Natural killer cell (primary cell): ENCODE measurements at places on chromosomes 1 and 21. TPM values are rescaled to one million over a fixed set of nuclear protein-coding genes. Genes with fewer than 3 reads are reported as not detected.

- DNase-seq, result no peak
Measured at GRCh38 chr1:187816646-187817045, 987.9 kb downstream of the PLA2G4A start.

DNA sequence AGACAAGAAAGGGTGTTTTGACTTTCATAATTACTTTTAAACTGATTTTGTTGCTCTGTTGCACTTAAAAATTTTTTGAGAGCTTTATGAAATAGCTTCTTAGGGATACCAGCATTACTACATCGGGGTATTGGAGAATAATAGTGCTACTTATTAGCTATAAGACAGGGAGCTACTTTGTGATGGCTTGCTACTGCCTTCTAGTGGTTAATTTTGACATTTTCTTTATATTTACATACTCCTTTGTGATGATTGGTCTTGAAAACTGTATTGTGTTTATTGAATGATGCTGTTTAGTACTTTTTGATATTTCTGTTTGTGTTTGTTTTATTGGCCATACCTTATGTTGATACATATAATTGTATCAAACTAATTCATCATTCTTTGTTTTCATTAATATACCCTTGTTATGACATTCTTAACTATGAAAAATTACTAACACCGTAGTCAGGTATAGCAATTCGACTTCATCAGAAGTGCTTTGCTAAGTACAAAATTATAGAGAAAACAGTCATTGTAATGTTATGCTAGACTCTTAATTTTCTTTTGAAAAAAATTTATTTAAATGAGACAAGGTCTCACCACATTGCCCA is 85.5 kb downstream of the CLIC4 start:
- DNase-seq, result no peak

DNA sequence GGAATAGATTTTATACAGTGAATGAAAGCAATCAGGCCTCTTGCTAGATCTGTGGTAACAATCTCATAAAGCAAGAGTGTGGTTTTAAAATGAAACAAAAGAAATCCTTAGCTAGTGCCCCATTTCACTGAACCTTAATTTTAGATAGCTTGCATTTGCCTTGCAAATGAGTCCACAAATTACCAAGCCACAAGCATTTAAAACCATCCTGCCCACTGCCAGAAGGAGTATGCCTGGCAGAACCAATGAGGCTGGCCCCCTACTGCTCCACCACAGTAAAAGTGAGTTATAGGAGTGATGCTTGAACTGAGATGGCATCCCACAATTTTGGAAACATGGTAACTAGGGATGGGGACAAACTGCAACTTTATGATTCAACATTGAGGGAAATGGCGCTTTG is 206.4 kb upstream of the LMO4 start:
- DNase-seq, result no peak

DNA sequence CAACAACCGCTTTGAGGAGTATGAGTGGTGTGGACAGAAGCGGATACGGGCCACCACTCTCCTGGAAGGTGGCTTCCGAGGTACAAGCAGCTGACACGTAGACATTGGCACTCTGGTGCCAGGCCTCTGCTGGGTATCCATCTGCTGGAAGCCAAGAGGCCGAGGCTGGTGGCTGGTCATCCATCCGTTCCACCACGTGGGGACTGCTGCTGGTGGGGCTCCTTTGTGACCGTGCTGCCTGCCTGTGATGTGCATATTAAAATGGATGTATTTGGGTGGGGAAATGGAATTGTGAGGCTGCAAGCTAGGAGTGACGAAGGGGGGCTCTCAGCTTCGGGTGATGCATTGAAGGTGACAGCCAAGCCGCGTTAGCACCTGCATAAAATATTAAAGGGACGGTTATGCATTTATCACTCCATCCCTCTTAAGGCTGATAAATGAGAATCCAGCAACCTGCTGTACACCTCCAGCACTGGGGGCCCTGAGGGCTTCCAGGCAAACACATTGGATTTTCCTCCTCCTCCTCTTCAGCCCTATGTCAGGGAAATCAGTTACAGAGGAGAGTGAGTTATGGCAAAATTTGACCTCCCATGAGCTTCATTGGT is 38.1 kb downstream of the TMEM53 start:
- no peak for DNase-seq

WNT9A gene
- total RNA-seq, result not detected

- DNase-seq, result no peak
Measured at GRCh38 chr1:175408986-175409385, 216.4 kb upstream of the KIAA0040 start.

- DNase-seq, result no peak
Measured at GRCh38 chr21:39060485-39061083, 122.7 kb downstream of the PSMG1 start.

DNA sequence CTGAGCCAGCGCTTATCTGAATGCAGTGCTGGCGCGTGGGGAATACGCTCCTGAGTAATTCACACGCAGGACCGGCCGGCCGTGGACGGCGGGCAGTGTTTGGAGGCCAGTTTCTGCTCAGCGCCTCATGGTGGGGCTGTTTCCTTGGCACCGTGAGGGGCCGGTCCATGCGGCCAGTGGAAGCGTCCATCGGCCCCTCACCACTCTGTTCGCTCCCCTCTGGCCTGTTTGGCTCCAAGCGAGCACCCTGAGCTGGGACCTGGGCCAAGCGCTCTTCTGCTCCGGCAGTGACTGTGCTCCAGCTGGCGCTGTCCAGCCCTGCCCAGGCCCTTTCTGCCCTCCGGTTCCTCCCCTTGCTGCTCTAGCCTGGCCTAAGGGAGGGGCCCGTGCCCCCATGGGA is 16.3 kb upstream of the PLCH2 start:
- DNase-seq, result no peak

DNA sequence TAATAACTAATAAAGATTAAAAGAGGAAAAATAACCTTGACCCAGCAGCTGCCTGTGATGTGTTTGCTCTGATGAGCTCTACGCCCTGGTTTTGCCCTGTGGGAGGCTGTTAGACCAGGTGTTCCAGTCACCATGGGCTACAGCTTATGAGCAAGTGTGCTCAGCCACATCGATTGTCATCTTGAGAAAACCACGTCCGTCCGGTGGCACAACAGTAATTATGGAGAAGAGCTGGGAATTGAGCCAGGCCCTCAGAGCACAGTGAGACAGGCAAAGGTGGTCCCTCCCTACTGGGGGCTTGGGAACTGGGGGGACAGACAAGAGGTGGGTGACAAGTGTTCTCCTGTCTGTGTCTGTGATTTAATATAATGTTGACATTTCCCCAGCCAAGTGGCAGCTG is 420.5 kb downstream of the MATN1 start:
- no peak for DNase-seq

DNA sequence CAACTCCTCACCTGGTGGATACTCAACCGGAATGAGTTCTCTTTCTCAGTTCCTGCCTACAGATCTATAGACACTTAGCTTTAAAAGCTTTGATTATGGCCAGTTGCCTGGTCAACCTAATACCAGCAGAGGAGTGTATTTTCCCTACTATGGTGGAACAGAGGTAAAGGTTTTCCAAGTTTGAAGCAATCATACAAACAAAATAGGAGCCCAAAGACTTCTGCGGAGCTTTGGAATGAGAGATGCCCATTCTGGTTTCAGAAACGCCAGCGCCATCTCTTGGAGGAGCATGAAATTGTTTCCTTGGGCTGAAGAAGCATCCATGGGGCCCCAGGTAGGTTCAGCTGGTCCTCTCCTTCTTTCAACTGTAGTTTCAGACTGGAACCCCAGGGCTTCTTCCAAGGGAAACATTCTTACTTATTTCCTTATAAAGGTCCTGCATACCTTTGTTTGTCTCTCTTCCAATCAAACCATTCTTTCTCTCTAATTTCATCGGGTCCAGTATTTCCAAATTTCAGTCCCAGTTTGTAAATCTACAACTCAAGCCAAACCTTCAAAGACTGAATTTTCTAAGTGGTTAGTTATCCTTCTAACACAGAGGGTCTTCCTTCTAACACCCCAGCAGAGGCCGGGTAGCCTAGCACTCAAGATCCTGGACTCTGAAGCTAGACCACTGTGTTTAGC is 95.9 kb downstream of the KCNJ15 start:
- peak; percentile 65 for DNase-seq

ALDH4A1 gene
- 4.1 TPM for total RNA-seq

DNA sequence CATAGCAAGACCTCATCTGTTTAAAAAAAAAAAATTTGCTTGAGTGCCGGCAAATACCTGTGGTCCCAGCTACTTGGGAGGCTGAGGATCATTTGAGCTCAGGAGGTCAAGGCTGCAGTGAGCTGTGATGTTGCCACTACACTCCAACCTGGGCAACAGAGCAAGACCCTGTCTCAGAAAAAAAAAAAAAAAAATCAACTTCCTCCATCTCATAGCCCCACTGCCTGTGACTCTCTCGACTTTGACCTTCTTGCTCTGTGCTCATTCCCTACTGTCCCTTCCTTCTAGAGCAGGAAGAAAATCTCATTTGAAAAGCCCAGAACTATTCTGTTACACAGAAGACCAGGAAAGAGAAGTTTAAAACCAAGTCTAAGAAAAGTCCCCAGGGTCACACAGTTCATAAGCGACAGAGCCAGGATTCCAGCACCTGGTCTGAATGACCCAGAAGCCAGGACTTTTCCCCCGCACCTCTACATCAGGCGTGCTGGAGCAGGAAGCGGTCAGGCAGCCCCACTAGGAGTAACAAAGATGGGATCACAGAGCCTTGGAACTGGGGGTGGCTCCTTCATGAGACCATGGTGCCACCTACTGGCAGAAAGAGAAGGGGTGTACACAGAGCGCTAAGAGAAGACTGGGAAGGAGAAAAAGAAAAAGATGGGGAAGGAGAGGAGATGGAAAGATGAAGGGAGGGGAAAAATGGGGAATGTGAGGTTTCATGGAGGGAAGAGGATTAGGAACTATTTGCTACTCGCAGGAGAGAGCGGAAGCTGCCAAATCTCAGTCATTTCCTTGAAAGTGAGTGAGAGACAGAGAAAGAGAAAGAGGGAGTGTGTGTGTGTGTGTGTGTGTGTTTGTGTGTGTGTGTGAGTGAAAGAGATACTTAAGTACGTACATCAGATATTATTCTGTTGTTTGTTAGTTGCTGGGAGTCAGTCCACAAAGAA is 3.1 kb upstream of the P3R3URF start:
- DNase-seq, result peak; percentile 85

DNA sequence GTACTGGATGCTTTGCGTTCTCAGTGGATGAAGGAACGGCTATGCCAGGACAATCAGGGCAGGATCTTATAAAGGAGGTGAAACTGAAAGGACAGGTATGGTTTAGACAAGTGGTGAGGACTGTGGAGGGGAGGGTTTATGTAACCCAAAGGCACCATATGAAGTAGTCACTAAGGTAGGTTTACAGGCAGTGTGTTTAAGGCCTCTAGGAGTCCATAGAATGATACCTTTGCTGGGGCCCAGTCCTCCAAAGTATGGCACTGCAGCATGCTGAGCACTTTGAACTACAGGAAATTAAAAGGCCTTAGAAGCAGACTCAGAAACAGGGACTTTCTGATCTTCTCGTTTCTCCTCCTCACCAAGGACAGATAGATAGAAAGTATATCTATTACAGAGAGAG is 304.7 kb upstream of the USP25 start:
- no peak for DNase-seq

GRCh38 chr1:182301467-182302198 is 90.0 kb downstream of the GLUL start:
- no peak for DNase-seq

EEIG2 gene
- 18.2 TPM for total RNA-seq

FNDC10 gene
- total RNA-seq, result 2.8 TPM

DNA sequence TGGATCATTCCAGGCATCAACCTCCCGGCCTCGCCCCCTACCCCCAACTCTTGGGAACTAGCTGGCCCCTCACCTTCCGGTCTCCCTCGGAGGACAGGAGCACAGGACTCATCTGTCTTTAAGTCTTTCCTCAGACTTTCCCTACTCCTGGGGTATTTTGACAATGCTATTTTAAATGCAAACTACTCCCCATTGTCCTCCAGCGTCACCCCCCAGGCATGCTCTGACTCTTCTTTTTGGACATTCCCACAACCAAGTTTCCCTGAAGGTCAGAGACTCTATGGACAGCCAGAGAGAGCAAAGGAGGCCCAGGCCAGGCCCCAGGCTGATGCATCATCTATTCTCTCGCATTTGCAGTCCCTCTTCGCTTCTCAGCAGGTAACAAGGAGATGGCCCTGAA is 424.3 kb downstream of the PCP4 start:
- no peak for DNase-seq
